ENCODE measurements at places on chromosomes 2 and 18. TPM values are rescaled to one million over a fixed set of nuclear protein-coding genes. Genes with fewer than 3 reads are reported as not detected.

- DNase-seq = no peak
Measured at GRCh38 chr2:20604401-20604911, 46.4 kb downstream of the HS1BP3 start.

DNA sequence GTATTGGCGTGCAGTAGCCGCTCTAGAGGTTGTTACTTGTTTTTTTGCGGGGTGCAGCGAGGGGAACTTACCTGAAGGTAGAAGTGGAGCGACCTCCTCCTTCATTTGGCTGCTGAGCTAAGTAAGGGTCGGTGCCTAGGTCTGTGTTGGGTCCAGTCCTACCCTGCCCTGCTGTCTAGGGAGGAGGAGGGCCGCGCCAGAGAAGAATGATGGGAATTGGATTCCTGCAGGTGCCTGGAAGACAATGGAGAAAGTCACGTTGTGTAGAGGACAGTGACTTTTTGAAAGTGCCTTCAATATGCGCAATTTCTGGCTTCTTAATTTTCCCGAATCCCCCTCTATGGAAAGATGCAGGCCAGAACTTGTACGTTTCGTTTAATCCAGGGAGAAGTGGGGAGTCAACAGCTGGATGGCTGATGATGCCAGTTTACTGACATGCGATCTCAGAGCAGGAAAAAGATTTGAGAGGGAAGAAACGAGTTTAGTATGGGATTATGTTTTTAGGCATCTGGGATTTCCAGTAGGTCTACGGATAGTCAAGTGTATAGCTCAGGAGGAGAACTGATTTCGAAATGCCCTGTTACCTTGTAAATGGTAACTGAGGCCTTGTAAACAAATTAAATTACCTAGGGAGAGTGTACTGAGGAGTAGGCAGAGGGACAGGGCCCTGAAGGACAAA is 653 bp downstream of the MRPS9 start:
- DNase-seq = no peak

- DNase-seq = no peak
Measured at GRCh38 chr2:190649798-190650390, 1.0 kb downstream of the NAB1 start.

- DNase-seq = no peak
Measured at GRCh38 chr18:24683925-24684324, 223.5 kb downstream of the HRH4 start.

GRCh38 chr18:36348971-36349417 is 51.5 kb downstream of the FHOD3 start:
- no peak for DNase-seq

GRCh38 chr2:157231476-157231875 is 26.0 kb upstream of the GALNT5 start:
- no peak for DNase-seq

DNA sequence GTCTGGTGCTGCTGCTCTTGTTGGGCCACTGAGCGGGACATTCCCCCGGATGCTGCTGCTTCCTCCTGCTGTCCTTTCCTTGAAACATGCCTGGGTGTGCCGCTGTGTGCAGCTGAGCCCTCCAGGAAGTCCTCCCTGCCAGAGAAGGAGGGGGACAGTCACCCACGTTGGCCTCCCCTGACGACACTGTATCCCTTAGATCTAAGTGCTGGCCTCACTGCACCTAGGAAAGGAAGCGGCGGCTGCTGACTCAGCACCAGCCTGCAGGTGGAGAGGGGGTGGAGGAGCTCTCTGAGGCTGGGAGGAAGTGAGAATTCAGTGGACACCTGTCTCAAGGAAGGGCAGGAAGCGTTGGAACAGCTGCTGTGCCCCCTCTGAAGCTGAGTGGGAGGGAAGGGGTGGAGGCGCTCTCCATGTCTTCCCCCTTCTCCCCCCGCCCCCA is 239.8 kb downstream of the HAUS1 start:
- DNase-seq = peak; percentile 83

DNA sequence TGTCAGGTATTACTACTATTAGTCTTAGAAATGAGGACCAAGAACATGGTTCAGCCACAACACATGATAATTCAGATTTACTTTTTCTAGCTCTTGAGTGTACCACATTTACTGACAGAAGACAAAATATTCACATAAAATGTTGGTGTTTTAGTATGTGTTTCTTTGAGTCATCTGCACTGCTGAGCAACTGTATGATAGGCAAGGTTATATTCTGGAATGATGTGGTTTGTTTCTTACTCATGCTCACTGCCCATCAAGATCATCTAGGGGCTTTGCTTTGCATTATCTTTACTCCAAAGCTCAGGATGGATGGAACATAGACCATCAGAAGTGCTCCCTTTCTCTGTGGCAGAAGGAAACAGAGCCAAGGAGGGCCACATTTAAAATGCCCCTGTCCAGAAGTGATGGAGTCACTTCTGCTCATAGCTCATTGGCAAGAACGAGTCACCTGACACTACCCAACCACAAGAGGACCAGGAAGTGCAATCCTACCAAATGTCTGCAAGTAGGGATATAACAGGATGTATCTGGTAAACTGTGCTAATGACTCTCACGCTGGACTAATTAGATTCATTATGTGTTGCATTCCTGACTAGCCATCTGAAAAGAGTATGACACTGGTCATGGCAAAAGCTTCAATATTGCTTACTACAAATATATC is 81.5 kb downstream of the DIS3L2 start:
- peak; percentile 4 for DNase-seq

- DNase-seq = no peak
Measured at GRCh38 chr18:8460748-8461147, 148.5 kb upstream of the RAB12 start.

GRCh38 chr2:219836647-219837177 is 209.3 kb downstream of the SLC4A3 start:
- DNase-seq = no peak

GRCh38 chr18:74611765-74612164 is 14.1 kb downstream of the ZNF407 start:
- no peak for DNase-seq

- DNase-seq = peak; percentile 78
Measured at GRCh38 chr2:234881413-234882241, 70.2 kb upstream of the SH3BP4 start.

GRCh38 chr18:76554547-76555222 is 59.6 kb upstream of the ZNF516 start:
- DNase-seq = no peak

GRCh38 chr2:154484338-154485099 is 214.0 kb upstream of the KCNJ3 start:
- no peak for DNase-seq

CDH7 gene
- total RNA-seq = not detected

LRRC30 gene
- total RNA-seq = not detected

TRIM43 gene
- total RNA-seq = not detected

RAB6C gene
- not detected for total RNA-seq

KHK gene
- 6.7 TPM for total RNA-seq

SOX11 gene
- not detected for total RNA-seq

NGEF gene
- total RNA-seq = 0.63 TPM

FBXO15 gene
- total RNA-seq = 2.1 TPM

RAB12 gene
- 11.9 TPM for total RNA-seq

ATP8B1 gene
- total RNA-seq = 0.18 TPM

ZNF521 gene
- total RNA-seq = not detected

ASTL gene
- 1.8 TPM for total RNA-seq

ICOS gene
- 55.0 TPM for total RNA-seq

All from activated CD8-positive, alpha-beta T cell treated with anti-CD3 and anti-CD28 coated beads for 36 hours (primary cell).